Activated CD4-positive, alpha-beta T cell treated with anti-CD3 and anti-CD28 coated beads, Interleukin-2, Interleukin-4, amounts not matched to agents 100 ng/mL and 50 ng/mL, durations not matched to agents 16 hours and 8 hours (primary cell): ENCODE measurements at places on chromosomes 1 and 21.

DNA sequence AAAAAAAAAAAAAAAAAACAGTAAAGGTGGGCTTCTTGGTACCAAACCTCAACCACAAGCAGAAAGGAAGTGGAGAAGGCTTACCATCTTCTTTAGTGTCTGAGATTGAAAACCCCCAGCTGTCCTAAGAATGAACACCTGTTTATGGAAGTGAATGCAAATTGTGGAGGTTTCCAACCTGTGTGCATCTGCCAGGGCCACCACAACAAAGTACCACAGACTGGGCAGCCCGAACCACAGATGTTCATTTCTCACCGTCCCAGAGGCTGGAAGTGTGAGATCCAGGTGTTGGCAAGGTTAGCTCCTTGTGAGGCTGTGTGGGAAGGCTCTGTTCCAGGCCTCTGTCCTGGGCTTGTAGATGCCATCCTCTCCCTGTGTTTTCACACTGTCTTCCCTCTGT is 348.7 kb downstream of the SETD4 start:
- DNase-seq = no peak

- no peak for DNase-seq
Measured at GRCh38 chr1:115677565-115677964, 35.8 kb downstream of the VANGL1 start.

DNA sequence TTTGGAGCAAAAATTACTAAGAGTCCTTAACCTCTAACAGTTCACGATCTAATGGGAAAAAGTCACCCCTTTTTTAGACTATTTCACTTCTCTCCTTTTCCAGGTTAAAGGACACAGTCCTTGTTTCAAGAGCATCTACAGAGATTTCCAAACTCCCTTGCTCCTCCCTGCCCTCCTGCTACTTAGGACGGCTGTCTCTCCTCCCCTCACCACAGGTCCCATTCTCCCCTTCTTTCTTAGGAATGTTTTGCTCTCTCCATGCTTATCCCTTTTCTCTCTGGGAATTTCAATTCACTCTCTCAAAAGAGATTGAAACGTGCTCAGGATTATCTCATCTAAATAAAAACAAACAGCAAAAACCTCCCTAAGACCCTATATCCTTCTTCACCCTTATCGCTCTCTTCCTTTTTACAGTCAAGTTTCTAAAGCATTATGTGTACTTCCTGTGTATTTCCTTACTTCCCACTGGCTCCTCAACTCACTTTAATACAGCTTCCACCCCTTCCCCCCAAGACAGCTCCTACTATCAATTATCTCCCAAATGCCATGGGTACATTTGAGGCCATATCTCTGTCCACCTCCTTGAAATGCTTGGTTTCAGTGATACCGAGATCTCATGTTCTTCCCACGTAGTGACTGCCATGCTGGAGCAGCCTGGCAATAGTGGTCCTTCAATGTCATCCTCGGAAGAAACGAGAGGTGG is 43.2 kb upstream of the ZNF281 start:
- DNase-seq = no peak

GRCh38 chr1:209134001-209134400 is 449.5 kb upstream of the CAMK1G start:
- no peak for DNase-seq

DNA sequence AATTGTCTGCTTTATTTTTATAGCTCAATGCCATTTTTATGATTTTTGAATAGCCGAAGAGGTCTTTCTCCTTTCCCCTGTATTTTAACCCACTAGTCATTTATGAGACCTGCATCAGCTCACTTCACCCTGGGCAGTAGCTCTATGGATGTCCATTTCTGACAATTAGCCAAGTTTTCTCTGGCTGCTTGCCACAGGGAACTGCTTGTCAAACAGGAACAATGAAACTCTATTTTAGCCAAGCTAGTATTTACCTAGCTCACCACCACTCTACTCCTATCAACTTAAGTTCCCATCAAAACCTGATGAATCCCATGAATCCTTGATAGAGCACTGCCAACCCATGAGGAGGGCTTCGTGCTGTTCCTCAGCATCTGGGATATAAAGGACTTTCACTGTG is 406.7 kb downstream of the RWDD3 start:
- DNase-seq = no peak

- DNase-seq = no peak
Measured at GRCh38 chr1:79304131-79304530, 297.6 kb upstream of the ADGRL4 start.

DNA sequence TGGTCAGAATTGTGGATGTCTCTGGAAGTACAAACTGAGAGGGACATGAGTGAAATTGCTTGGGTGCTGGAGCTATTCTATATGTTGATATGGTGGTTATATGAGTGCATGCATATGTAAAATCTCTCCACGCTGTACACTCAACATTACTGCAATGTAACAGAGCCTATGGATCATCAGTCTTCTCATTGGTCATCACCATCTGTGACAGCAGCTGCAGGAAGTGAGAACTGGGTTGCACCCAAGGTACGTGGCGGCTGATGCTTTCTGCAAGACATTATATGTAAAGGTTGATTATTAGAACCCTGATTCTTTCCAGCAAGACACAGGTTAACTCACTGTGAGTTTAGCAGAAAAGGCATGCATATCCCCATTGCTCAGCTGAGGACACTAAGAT is 387.1 kb downstream of the OMA1 start:
- DNase-seq = no peak
